Bronchial epithelial cell (primary cell): ENCODE measurements at places on chromosomes 1 and 21. TPM values are rescaled to one million over a fixed set of nuclear protein-coding genes. Genes with fewer than 3 reads are reported as not detected.

Gene C8A
- total RNA-seq = not detected in 2 replicates

Gene DCLRE1B
- 0.79 and 1.0 TPM in 2 replicates for total RNA-seq

Gene VCAM1
- 0.13 and 1.8 TPM in 2 replicates for total RNA-seq

Gene AUNIP
- total RNA-seq = 2.4 TPM in 2 replicates

Gene LCK
- total RNA-seq = 0.26 TPM in 1 of 2 replicates, not detected in the other

Gene OR2T29
- total RNA-seq = not detected in 2 replicates

Gene PEX14
- 8.7 and 14.2 TPM in 2 replicates for total RNA-seq

Gene CRYBG2
- 19.5 and 67.7 TPM in 2 replicates for total RNA-seq

Gene LDLRAD1
- 0.26 and 0.90 TPM in 2 replicates for total RNA-seq

Gene LCE1F
- total RNA-seq = not detected in 2 replicates
